Stimulated activated CD8-positive, alpha-beta memory T cell treated with anti-CD3 and anti-CD28 coated beads, Interleukin-7, amount 100 ng/mL, for 24 hours (primary cell): ENCODE measurements at places on chromosomes 12 and 14.

- no peak for DNase-seq
These were observed 24.1 kb downstream of the YAF2 start for GRCh38 chr12:42213954-42214426.

DNA sequence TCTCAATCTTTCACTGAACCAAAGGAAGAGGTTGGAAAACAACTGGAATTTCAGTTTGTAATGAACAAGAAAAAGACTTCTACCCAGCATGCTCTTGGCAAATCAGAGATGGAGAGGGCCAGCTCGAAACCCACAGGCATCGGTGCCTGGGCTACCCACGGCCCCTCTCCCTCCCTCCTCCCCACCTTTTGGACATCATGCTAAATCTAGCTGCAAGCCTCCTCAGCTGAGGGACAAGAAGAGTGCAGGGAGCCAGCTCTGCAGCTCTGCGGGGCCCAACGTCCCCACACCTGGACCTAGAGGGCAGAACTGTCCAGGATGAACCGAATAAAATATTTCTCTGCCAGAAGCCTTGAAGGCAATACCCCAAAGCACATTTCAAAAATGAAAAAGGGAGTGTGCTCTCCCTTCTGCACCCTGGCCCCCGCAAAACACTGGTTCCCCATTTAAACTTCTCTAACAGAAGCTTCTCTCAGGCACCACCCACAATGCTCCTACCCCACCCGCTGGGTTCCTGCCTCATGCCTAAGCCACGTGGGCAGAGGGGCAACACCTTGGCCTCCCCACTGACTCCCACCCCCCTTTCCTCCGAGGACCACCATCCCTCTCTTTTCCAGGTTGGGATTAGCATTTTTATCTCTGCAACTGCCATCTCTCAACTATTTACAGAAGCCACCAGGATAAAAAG lies 8.2 kb downstream of the CAMKK2 start:
- no peak for DNase-seq

- DNase-seq = no peak
These were observed 266.4 kb upstream of the USP15 start for GRCh38 chr12:61993734-61994345.

DNA sequence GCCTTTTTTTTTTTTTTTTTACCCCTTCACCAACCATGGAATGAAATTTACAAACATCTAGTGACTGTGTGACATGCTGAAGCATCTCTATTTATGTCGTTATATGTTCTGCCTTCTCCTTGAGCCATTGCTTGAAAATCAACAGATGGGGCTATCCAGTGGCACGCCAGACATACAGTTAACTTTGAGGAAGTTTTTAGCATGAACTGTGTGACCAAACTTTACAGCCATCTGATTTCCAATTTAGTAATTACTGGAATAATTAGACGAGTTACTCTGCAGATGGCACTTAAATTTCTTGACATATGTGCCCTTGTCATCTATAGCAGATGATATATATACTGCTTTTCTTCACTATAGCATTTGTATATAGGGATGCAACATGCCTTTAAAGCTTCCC lies 192.1 kb downstream of the SNAPC1 start:
- DNase-seq = no peak

GRCh38 chr12:18583655-18584054 lies 154.2 kb downstream of the PLCZ1 start:
- DNase-seq = no peak

DNA sequence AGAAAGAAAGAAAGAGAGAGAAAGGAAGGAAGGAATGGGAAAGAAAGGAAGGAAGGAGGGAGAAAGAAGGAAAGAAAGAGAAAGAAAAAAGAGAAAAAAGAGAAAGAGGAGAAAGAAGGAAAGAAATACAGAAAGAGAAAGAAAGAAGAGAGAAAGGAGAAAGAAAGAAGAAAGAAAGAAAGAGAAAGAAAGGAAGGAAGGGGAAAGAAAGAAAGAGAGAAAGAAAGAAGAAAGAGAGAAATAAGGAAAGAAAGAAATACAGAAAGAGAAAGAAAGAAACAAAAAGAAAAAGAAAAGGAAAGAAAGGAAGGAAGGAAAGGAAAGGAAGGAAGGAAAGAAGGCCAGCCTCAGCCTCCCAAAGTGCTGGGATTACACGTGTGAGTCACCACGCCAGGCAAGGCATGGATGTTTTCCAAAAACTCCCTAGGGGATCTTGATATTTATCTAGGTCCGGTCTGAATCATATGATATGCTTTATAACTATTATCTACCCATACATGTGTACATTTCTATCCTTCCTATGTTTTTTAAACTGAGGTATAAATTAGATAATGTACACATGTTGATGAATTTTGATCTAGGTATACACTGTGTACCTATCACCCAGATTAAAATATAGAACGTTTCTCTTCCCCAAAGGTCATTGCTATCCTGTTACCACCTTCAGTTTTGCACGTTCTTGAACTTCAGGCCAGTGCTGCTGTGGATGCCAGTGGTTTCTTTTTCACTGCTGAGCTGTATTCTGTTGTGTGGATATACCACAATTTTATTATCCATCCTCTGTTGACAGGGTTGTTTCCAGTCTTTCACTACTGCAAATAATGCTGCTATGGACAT lies 177.9 kb downstream of the RBM19 start:
- no peak for DNase-seq
